Thymus (tissue), 14 donors: ENCODE measurements at places on chromosomes 5 and 9.

DNA sequence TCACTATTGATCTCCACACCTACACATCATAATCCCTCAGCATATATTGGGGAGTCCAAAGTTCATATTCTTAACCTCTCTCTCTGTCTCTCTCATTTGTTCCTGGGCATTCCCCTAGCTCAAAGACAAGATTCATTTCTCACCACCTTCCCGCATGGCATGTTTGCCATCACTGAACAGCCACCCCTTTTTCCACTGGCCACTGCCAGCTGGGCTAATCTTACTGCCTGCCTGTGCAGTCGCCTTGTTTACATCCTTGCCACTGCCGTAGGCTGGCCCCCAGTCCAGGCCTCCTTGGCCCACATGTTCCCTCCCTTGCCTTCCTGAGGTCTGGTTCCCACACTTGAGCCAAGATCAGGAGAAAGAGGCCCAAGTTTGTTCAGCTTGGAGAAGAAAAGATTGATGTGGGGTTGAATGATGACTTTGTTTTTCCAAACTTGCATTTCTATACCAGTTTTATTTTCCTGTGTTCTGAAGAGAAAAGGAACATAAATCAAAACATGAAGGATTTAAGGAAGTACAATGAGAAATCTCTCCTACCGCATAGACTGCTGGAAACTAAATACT is 80.2 kb downstream of the PLAC8L1 start:
- DNase-seq: no peak

- DNase-seq: no peak
Observed at GRCh38 chr9:125332527-125332926, 70.9 kb downstream of the GAPVD1 start.

DNA sequence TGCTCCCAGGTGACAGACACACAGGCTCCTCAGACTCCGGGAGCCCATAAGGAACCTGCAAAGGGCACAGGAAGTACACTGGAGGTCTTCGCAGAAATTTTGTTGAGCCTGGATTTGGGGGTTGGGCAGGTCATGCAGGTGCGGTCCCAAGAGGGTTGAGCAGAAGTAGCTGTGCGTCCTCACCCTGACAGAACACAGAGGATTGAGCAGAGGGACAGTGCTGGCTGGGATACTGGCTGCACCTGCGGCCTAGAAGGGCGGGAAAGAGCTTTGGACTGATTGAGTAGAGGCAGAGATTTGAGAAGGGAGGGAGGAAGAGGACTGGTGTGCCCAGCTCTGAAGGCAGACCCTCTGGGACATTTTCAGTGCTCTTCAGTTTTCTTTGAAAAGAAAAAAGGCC is 65.4 kb downstream of the PTPDC1 start:
- no peak for DNase-seq

DNA sequence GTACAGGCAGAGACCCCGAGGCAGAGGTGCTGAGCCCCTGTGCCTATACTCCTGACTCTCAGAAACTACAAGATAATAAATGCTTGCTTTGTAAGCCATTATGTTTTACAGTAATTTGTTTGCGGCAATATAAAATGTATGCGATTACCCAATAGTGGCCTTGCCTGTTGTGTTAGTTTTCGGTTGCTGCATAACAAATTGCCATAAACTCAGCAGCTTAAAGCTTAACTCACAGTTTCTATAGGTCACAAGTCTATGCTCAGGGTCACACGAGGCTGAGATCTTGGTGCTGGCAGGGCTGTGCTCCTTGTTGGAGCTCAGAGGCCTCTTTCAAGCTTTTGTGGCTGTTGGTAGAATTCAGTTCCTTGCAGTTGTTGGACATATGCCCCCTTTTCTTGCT is 114.8 kb downstream of the COL23A1 start:
- DNase-seq: no peak

GRCh38 chr5:75734913-75735789 is 17.9 kb upstream of the POC5 start:
- DNase-seq: peak; percentile 14

DNA sequence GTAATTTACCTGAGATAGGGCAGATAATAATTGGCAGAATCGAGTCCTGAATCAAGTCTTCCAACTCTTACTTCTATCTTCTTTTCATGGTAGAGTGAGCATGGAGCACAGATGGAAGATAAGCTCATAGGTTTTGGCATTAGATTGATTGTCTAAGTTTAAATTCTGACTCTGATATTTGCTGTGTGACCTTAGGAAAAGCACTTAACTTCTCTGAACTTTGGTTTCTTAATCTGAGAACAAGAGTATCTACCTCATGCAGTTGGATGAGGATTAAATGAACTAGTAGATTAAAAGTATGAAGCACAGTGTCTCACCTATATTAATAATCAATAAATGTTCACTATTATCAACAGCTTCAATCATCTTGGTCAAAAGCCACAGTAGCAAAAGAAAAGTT is 9.4 kb upstream of the ASTN2 start:
- DNase-seq: no peak

GRCh38 chr5:147635882-147636728 is 126.2 kb upstream of the DPYSL3 start:
- no peak for DNase-seq

- no peak for DNase-seq
Observed at GRCh38 chr9:84781931-84782866, 112.7 kb downstream of the NTRK2 start.

DNA sequence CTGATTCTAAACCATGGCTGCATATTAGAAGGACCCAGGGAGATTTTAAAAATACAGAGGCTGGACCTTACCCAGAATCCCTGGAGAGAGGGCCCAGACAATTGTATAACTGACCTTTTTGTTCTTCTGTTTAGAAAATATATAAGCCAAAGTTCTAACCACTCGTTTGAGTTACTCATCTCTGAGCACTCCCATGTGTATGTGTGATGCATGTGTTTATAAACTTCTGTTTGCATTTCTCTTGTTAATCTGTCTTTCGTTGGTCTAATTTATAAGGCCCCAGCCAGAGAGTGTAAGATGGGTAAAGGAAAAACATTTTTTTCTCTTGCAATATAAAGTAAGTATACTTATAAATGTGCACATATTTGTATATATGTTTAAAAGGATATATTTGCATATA is 443.9 kb downstream of the ZNF608 start:
- no peak for DNase-seq

DNA sequence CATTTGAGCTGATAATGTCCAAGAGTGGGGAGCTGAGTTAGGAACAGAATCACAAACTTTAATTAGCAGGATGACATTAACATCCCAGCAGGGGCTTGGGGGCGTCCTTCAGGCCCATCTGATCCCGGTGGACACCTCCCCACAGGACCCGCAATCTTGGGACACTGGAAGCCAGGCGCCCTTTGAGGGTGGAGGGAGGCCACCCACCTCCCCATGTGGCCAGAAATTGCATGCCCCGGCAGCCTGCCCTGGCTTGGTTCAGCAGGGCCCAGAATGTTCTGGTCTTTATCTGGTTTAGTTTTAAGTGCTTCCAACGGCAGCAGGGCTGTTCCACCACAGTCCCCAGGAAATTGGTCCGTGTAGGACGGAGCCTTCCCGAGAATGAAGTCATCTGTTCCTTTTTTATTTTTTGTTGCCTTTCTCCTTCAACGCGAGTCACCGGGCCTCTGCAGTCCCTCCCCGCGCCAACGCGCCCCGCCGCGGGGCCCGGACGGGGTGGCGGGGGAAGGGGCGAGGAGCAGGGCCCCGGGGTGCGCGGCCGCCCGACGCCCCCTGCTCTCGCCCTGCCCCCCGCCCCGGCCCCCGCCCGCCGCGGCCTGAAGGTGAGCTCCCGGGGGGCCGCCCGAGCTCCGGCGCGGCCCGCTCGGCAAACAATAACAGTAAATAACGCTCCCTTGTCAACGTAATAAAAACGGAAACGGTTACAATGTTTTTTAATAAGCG is 207.9 kb downstream of the C9orf50 start:
- DNase-seq: no peak

- DNase-seq: no peak
Observed at GRCh38 chr5:98076501-98076900, 697.0 kb upstream of the RGMB start.
